NCI-H69 (cell line): ENCODE measurements at places on chromosomes 16 and 17.

DNA sequence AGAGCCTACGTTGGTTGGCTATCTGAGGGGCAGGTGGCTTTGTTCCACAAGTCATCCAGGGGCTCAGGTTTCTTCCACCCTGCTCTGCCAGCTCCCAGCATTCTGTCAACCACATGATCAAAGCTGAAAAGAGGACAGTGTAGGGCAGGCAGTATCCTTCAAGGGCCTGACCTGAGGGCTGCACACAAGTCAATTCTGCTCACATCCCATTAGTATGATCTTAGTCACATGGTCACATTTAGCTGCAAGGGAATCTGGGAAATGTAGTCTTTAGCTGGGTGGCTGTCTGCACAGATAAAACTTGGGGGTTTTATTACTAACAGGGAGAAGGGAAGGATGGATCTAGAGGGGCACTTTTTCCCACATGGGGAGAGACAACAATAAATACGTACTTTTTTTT, 97.3 kb downstream of the SALL1 start:
- DNase-seq: no peak

DNA sequence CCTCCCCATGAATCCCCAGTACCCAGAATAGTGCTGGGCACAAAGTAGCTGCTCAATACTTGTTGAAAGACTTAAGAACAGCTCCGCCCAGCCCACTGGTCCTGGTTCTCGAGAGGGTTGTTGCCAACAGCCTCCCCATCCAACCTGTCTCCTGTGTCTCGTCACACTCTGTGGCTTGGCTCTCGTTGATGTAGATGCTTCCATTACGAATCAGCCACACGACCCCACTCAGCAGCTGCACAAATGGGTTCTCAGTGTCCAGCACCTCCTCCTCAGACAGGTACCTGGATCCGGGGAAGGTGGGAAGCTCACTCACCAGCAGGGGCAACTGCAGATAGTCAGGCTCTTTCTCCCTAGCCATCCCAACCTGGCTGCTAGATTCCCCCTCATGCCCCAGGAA, 2.1 kb downstream of the NAGPA start:
- DNase-seq: no peak

- DNase-seq: peak; percentile 4
Measured at GRCh38 chr16:70473446-70474319, 19.3 kb downstream of the FCSK start.

GRCh38 chr17:56919717-56920116, 5.9 kb upstream of the TRIM25 start:
- DNase-seq: no peak

- DNase-seq: no peak
Measured at GRCh38 chr16:27853101-27853500, 210.4 kb downstream of the GSG1L start.
